Stimulated activated CD4-positive, alpha-beta T cell treated with anti-CD3 and anti-CD28 coated beads, Interleukin-1b, Interleukin-23, amount 100 ng/mL, for 1 hour (primary cell): ENCODE measurements at places on chromosomes 7 and 10.

DNA sequence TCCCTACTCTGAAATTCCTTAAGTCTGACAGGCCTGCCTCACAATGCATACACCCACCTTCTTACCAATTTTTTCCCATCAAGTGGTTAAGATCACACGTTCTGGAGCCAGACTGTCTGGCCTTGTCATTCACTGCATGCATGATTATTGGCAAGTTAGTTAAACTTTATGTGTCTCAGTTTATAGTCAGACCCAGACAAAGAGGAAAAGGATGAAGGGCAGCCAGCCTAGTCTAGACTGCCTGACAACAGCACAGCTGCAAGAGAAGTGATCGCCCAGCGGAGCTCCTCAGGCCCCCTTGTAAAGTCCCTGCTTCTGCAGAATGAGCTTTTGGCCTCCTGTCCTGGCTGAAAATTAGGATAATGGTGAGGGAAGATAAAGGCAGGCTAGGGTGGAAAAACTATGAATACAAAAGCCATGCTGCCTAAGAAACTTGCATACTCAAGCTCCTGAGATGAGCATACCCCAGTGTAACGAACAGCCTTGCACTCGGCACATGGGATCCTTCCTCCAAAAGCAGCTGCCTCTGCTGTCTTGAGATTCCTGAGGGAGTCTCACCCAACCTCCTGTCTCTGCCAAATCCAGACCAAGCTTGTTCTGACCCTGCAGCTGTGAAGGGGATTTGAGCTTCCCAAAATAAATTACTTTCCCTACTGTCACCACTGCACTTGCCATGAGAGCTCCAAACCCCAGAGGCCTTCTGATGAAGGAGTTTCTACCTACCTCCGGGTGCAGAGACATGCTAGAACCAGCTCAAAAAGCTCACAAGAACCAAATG lies 26.7 kb upstream of the MRLN start:
- no peak for DNase-seq

DNA sequence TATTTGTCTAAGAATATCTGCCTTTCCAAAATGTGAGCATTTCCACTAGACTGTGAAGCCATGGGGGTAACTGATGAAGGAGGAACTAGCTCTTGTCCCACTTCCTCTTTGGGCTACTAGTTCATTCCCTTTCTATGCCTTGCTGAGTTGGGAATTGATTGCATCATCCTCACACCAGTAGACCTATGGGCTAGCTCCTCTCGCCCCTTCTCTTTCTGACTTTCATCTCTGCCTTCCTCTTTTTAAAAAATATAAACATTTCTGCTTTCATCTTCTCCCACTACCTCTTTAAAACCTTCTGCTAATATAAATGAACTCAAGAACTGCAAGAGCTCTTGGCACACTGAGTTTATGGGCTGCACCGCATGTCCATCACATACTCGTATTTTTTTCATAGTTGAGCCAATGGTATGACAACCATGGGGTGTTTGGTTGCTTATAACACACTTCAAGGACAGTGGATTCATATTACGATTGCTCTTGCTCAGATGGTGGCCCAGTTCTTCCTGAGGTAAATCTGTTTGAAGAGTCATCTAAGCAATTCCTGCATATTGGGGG lies 182.0 kb downstream of the REEP3 start:
- no peak for DNase-seq

DNA sequence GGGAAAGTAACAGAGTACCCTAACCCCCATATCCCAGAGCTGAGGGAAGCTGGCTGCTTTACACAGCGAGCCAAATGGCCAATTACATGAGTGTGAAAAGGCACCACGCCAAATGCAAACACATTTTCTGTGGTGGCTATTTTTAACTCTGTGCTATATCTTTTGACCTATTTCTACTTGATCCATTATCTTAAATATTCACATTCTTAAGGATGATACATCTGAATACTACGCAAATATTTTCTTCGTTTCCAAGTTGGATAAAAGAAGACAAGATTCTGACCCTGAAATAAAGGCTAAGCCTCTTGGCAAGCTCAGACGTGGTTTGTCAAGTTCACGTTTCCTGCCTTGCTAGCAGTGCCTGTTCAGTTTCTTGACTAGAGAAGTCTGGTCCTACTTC lies 146.7 kb upstream of the TMEM196 start:
- DNase-seq = no peak

DNA sequence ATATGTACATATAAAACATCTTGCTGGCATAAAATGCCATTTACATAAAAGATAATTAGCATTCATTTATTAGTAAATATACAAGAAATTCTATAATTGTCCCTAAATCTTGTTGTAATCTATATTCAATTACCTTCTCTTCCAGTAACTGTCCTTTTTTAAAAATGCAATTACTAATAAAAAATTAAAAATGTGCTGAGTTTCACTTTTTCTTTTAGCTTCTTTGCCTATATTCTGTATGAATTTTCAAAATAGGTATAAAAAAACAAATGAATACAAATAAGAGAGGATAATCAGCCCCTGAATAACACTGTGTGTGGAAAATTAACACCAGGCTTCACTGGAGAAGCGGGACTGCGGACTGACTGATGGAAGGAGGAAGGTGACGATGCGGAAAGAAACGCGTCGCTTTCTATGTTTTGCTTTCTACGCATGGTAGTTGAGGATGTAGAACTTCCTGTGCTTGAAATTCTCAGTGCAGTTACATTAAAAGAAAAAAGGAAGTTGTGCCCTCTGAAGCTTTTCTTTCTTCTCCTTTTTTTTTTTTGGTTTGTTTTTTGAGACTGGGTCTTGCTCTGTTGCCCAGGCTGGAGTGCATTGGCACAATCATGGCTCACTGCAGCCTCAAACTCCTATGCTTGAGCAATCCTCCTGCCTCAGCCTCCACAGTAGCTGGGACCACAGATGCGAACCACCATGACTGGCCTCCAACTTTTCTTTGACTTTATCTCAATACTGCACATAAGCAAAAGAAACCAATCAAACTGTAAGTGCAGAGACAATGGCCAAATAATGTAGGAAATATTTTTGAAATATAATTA lies 7.4 kb upstream of the ZMYND11 start:
- DNase-seq = no peak

DNA sequence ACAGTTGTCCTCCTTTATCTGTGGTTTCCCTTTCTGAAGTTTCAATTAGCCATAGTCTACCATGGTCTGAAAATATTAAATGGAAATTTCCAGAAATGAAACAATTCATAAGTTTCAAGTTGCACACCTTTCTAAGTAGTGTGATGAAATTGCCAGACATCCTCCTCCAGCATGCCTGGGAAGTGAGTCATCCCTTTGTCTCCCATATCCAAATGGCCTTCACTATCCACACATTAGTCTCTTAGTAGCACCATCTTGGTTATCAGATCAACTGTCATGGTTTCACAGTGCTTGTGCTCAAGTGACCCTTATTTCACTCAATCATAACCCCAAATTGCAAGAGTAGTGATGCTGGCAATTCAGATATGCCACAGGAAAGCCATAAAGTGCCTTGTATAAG lies 83.4 kb upstream of the PPP1R9A start:
- DNase-seq = no peak

- DNase-seq = no peak
These were observed 224.5 kb downstream of the LRMDA start for GRCh38 chr10:75655791-75656451.
